ENCODE measurements at places on chromosomes 1 and 21.

DNA sequence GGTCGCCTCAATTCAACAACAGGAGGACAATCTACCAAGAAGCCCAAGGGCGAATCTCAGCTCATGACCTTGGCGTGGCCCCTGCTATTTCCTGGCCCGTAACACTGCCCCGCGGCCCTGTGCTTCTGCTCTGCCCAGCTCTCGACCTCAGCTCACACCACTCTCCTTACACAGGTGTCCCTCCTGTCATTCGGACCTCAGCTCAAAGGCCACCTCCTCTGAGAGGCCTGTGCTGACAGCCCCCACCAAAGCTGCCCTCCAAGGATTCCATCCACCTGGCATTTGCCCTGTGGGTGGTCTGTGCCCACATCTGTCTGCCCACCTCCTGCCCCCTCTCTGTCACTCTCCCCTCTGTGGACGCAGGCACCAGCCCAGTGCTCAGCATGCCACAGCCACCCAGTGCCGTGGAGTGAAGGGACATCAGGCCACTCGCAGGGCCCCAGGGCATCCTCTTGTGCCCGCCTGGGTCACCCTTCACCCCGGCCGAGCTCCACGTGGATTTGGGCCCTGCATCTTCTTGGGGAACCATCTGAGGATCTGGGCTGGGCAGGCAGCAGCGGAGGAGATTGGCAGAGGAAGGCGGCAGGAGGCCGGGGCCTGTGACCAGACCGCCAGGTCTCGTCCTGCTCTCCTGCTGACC is 70.3 kb downstream of the DHRS3 start:
- DNase-seq = no peak

DNA sequence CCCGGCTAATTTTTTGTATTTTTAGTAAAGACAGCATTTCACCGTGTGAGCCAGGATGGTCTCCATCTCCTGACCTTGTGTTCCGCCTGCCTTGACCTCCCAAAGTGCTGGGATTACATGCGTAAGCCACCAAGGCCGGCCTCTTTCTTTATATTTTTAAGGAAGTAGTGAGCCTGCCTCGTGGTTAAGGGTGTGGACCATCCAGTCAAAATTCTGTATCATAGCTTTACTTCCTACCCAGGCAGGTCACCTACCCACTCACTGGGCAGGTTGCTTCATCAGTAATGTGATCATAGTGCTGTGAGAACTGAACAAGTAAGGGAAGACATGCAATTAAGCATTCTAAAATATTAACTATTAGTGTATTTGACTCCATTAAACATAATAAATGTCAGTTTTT is 8.1 kb upstream of the ACOT7 start:
- no peak for DNase-seq

- no peak for DNase-seq
Observed at GRCh38 chr1:71101839-71102376, 21.1 kb upstream of the ZRANB2 start.

- no peak for DNase-seq
Observed at GRCh38 chr1:165890684-165891083, 63.3 kb downstream of the UCK2 start.

GRCh38 chr1:83631851-83632250 is 367.1 kb downstream of the TTLL7 start:
- no peak for DNase-seq

GRCh38 chr1:81824759-81825158 is 24.0 kb downstream of the ADGRL2 start:
- no peak for DNase-seq

- no peak for DNase-seq
Observed at GRCh38 chr1:9097947-9098705, 28.7 kb upstream of the SLC2A5 start.

GRCh38 chr1:234605983-234606783 is 3.8 kb downstream of the IRF2BP2 start:
- no peak for DNase-seq

GRCh38 chr1:36328713-36329112 is 5.3 kb upstream of the EVA1B start:
- DNase-seq = no peak

DNA sequence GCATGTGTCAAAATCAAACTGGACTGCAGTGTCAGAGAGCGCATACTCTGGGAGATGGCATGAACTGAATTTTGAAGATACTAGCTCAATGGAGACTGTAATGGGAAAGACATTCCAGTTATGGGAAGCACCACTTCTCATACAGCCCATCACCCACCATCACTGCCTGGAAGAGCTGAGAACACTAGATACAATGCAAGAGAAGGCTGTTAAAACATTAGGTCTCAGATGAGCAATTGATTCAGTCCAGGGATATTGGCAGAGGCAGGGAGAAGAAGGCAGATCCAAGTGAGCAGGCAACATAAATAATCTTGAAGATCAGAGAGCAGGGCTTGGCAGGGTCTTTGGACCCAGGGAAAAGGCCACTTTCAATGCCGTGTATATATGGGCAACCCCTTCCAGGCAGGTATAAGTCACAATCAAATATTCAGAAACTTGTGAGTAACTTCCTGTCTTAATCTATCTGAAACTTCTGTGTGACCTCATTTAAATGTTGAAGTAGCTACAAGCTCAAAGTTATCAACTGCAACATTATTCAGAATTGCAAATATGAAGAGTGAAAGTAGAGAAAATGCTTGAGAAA is 290.3 kb upstream of the SGIP1 start:
- DNase-seq = no peak

- DNase-seq = no peak
Observed at GRCh38 chr1:228277491-228278431, 69.9 kb downstream of the OBSCN start.

DNA sequence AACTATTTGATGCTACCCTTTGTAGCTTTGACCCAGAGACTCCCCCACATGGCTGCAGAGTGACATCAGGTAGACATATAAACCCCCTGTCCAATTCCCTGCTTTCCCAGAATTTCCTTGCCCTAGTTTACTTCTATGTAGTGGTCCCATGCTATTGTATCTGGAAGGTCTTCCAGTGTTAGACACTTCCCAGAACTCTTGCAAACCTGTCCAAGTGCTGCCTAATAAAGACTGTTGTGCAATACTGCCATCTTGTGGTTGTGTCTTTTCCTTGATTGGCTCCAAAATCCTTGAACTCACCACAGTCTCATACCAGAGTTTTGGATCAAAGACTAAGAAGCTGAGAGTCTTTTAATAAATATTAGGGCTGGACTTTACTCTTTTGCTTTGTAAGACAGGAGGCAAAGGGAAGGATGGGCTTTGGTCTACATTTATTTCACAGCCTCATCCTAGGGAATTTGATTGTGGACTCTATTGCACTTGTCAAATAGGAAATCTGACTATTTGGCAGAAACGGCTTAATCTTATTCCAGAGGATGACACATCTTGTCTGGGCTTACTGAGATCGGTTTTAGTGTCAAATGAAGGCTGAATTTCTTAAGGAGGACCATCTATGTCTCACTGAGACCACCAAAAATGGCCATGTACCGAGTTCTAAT is 169.9 kb downstream of the LRRC7 start:
- no peak for DNase-seq

DNA sequence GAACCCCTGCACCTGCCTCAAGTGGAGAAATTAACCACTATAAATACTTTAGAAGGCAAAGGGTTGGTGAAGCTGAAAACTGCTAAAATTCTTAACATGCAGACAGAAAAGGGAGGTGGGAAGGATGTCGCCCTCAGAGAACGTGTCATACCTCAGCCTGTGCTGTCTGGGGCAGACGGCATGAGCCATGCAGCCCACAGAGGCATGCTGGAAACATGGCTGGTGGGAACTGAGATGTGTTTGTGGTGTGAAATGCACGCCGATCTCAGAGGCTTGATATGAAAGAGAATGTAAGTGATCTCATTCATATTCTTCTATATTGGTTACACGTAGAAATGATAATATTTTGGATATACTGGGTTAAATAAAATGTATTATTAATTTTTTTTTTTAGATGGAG is 16.3 kb downstream of the AGPAT3 start:
- no peak for DNase-seq

DNA sequence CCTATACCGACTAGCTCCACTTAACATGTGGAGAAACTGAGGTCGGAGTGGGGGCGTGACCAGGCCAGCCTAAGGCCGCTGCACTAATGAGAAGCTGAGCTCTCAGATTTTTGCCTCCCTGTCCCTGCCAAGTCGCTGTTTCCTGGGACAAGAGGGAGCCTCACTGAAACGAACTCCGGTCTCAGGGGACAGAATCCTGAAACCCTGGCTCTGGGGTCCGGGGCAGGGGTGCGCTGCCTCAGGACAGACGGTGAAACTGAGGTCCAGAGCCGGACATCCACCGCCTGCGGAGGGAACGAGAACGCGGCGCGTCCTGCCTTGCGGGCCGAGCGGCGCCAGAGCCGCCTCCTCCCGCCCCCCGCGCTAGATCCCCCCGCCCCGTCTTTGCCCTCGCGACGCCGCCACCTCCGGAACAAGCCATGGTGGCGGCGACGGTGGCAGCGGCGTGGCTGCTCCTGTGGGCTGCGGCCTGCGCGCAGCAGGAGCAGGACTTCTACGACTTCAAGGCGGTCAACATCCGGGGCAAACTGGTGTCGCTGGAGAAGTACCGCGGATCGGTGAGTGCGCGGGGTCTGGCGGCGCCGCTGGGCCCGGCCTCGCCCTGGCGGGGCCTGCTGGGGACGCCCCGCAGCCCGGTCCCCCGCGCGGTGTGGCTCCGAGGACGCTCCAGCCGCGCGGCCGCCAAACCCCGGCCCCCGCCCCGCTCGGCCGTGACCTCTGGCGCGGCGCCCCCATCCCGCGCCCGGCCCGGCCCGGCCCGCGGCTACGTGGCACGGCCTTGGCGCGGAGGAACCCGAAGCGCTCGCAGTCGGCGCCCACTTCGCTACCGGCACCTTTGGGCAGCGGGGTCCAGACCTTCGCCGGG is at the start of gene GPX7:
GPX7 (plus strand) TSS at position 381 of the 865 bp plus-strand sequence; CDS start at position 420, 39 bp downstream.
- peak; percentile 49 for DNase-seq

DNA sequence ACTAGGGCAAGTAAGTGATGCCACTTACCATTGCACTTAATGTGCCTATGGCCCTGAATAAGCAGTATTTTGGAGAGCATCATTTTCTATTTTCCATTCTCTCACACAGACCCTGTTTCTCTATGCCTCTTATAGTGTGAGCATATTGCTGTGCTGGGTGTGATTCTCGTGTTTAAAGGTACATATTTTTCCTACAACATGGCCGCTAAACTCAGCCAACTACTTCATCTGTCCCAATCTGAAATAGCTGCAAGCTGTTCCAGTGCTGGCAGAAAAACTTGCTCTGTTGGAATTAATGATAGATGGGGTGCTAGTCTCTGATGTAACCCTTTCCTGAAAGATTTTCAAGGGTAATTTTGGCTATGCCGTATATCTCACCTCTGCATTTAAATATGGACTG is 97.5 kb downstream of the ZNF326 start:
- no peak for DNase-seq

GRCh38 chr21:26946744-26947446 is 20.0 kb downstream of the ADAMTS5 start:
- no peak for DNase-seq

DNA sequence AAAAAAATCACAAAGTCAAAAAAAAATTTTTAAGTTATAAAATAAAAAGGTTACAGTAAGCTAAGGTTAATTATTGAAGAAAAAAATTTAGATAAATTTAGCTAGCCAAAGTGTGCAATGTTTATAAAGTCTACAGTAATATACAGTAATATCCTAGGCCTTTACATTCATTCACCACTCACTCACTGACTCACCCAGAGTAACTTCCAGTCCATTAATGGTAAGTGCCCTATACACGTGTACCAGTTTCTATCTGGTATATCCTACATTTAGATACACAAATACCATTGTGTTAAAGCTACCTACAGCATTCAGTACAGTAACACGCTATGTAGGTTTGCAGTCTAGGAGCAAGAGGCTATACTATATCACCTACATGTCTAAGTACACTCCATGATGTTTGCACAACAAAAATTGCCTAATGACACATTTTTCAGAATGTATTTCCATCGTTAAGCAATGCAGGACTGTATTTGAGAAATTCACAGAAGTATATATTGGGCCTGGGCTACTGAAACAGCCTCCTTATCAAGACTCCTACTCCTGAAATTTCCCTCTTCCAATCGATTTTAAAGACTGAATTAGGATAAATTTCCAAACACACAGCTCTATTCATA is 155.1 kb downstream of the COP1 start:
- no peak for DNase-seq

DNA sequence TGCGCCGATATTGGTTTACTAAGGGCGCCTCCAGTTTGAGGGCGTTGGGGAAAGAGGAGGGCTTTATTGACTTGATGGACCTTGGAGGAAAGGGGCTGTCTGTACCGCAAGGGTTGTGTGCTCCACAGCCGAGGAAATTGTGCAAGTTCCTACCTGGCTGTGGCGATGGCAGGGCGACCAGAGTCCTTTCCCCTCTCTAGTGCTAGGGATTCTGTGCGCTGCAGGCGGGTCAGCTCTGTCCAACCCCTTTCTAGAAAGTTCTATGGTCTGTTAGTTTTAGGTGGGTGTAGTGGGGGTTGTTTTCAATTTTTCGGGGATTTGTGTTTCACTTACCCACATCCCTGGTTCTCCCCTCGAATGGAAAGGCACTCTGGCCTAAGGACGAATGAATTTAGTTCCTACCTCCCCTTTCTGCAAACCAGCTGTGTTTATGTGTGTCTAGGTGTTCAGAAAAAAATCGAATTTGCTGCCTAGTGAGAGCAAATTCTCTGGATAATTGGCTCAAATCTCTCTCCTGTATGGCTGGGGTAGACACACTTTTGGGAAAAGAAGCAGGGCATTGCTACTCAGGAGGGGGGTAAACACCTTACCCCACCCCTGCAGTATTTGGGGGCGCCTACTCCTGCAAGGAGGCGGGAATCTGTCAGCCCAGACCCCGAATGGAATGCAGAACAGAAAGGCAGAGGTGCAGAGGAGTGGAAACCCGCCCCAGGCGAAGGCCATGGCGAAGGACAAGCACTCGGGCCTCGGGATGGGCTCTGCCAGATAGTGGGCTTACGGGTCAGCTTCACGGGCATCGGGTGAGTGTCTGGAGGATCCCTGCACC is 2.0 kb downstream of the DMBX1 start:
- no peak for DNase-seq

DNA sequence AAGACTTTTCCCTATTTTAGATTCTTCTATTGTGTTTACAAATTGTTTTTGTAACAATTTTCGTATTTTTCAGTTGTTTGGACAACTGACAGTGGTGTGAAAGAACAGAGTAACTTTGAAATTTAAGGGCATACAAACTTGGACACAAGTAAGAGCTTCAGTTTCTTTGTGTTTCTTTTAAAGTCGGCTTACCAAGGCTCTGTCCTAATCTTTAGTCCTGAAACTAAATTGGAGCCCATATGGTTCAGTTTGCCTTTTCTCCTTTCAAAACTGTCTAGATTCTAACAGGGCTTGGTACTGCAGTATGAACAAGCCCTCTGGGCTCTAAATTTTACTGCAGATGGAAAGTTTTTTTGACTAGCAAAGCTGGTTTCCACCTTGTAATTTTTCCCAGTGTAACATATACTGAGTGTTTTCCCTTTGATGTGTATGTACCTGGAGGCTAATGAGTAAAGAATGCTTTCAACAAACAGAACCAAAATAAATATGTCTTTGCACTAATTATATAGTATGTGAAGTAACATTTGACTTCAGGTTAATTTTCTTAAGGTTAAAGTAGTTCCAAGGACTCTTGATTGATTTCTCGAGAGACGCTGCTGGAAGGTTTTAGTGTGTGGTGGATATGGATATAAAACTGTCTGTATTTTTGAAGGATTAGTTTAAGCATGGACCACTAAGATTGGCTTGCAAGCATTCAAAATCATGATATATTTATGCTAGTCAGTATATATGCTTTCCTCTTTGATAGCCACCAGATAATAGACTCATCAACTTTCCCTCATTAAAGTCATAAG is 4.1 kb downstream of the SNX27 start:
- DNase-seq = no peak
